NCI-H2107 (cell line): ENCODE measurements at places on chromosomes 1 and 21.

DNA sequence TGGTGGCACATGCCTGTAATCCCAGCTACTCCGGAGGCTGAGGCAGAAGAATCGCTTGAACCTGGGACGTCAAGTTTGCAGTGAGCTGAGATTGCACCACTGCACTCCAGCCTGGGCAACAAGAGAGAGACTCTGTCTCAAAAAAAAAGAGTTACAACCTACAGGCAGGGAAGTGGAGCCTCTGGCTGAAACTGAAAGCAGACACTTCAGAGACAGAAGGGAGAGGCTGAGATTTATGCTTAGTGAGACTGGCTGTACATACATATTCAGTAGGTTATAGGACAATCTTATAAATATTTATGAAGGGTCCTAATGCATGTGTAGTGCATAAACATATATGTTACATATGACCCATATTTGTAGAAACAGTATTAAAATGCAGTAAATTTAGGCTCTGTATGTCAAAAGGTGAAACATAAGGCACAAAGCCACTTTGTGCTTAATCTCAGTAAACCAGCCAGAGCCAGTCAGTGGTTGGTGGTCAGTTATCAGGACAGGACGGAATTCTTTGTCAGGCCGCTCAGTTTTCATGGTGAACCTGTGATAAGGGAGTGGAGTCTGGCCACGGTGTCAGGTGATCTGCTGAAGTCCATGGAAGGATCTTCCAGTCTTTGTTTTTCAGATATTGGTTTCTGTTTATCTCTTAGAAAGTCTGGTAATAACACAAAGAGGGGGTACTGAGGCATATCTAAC lies 13.7 kb downstream of the RHEX start:
- DNase-seq, result no peak

DNA sequence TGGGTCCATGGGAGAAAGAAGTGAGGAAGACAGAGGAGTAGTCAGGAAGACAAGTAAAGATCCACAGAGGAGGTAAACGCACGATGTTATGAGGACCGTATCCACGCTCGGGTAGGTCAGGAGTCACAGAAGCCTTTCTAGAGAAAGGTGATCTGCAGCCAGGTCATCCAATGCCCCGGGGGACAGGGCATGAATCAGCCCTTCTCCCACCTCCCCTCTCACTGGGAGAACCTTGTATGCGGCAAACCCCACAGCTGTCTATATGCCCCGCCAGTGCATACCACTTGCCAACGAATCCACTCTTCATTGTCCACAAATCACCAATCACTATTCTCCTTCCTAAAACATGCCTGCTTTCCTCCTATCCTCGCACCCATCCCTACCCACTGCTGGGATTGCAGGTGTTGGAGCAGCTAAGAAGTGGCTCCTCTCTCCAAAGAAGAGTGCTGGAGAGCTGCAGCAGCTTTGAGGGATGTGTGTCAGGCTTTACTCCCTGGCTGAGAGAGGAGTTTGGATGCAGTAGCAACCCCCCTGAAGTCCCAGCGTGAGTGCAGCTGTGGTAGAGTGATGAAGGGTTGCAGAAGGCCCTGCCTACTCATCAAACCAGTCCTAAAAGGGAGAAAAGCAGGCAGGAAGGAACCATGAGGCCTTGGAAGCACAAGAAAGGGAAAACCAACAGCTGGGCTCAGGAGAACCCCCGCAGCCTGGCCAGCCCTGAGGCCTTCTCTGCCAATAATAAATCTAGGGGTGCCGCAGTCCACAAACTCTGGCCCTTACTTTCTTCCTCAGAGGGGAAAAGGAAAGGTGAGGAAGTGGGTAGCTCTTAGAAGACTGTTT lies 102.2 kb upstream of the GADD45A start:
- DNase-seq, result no peak

DNA sequence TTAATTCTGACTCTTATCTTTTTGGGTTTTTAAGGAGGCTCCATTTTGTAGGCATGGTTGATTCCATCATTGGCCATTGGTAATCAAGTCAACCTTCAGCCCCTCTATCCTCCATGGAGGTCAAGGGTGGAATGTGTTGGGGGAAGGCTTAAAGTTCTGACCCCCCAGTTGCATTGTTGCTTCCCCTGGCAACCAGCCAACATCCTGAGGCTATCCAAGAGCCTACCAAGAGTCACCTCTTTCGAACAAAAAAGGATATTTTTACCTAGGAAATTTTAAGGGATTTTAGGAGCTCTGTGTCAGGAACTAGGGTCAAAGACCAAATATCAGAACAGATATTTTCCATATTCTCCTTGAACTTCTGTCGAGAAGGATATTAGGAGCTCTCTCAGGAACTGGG lies 251.8 kb downstream of the RYR2 start:
- DNase-seq, result no peak

DNA sequence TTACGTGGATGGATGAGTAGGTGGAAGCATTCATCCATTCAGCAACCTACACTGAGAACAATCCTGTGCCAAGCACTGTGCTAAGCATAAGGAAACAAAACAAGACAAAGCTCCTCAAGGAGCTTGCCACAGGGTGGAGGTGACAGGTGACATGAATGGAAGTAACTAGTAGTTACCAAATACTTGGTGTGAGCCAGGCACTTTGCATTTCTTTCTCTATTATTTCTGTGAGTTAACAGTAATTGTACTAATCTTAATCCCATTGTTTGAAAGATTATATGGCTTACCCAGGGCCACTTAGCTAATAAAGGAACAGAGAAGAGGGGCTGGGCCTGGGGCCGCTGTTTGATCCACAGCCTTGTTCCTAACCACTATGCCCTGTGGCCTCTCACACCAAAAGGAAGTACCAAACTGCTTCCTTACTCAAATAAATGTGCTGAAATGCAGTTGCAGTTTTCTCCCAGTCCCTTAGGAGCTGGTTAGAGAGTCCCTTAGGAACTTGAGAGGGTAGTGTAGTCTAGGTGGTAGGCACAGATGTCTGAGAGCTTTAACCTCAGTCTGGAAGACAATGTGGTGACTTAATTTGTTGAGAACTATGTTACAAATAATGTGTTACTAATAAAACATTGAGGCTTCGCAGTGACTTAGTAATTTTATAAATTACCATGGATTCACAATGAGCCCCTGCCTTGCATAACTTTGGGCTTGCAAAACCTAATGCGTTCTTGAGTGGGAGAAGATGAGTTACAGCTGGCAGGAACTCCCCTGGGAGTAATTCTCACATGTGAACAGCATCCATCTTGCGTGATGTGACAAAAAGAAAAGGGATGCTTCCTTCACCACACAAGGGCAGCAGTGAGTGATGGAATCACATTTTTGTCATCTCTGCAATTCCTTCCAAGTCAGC lies 69.8 kb downstream of the MPZL1 start:
- DNase-seq, result no peak

DNA sequence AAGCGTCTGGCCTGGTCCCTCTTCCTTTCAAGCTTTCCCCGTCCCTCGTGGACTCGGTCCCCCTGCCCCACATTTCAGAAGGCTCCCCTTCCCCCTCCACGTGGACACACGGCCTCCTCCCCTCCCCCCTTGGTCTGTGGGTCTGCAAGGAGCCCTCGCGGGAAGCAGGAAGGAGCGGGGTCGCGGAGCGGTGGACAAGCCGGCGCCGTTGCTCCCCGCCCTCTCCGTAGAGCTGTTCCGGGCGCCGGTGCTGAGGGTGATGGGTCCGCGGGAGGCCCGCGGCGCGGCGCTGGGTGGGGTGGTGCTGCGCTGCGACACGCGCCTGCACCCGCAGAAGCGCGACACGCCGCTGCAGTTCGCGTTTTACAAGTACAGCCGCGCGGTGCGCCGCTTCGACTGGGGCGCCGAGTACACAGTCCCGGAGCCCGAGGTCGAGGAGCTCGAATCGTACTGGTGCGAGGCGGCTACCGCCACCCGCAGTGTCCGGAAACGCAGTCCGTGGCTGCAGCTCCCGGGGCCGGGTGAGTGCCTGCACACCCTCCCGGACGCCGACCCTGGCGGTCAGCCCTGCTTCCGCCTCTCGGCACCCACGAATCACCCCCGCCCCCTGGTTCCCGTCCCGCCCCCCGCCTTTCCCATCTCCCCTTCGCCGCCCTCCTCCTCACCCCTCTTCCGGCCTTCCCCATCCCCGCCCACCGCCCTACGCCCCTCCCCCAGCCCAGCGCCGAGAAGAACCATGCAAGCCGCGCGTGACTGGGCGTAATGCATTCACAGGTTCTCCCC lies 5.3 kb downstream of the FCRLB start:
- no peak for DNase-seq

DNA sequence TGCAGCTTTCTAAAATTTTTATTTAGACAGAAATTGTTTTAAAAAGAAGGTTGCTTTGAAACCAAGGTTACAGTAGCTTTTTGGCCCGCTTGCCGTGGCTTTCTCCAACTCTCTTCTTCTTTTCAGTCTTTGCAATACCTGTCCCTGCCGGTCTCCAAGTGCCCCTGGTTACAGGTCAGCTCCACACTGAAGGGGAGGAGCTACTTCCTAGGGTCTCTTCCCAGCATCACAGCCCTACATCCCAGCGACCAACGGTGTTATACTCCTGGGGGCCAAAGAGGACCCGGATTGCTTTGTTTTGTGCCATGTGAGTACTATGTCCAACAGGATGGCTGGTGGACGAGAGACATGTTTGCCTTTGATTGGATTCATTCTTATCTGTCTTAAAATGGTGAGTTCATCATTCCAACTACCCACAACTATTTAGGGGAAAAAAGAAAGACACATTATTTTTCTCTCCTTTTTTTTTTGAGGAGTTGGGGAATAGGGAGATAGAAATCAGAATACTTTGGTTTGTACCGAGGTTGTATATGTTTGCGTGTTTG lies at the start of gene FNDC7:
TSS of gene FNDC7 (plus strand) at position 303 of the 545 bp plus-strand sequence. CDS start at position 329, 26 bp downstream.
- no peak for DNase-seq

DNA sequence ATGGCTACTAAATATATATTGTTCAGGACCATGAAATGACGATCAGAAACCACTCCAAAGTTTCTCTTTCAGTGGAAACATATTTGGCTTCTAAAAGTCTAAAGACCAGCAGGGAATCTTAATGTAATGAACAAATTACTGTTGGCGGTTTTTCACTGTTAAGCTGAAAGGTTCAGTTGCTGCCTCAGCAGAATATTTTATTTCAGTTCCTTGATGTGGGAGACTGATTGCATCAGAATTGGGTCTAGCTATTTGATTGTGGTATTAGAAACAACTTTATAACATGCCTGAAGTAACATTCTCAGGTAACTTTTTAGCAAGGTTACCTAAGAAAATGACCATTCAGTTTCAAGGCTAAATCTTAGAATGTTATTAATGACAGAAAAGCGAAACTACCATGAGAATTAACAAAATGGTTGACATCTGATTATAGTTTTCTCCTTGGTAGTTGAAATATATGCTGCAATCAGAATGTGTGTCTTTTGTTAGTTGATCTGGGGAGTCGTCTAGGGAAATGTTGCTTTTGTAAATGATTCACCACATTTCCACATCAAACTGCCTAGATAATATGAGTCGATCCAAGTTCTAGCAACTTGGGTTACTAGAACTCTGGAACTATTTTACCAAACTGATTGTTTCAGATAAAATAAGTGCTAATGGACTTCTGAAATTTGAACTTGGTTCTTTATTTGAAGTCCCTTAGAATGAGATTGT lies 200.4 kb downstream of the HMCN1 start:
- DNase-seq, result no peak

DNA sequence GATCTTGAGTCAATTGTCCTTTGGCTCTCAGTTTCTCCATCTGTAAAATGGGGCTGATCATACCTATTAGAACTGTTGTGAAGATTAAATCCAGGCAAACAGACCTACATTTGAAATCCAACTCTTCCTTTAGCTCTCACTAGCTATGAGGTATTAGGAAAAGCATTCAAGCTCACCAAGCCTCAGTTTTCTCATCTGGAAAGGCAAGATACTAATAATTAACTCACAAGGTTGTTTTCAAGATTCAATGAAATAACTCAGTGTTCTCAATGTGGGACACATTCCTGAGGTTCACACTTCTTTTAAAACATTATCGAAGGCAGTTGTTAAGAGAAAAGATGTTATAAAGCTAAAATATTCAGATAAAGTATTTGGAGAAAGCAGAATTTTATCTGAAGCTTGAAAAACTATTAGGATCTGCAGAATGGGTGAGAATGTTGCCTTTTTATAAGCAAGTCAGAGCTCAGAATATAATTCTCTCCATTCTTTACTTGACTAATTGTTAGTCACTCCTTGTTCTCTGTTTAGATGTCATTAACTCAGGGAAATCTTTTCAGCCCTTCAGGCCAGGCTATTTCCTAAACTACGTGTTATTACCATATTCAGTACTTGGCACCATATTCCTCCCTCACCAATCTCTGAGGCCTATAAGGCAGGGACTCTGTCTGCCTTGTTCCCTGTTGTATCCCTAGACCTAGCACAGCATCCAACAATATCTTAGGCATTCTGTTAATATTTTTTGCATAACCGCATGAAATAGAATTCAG lies 72.0 kb upstream of the VAV3 start:
- no peak for DNase-seq

GRCh38 chr1:15118579-15118978 lies 35.0 kb upstream of the TMEM51 start:
- DNase-seq, result no peak

- DNase-seq, result no peak
Observed at GRCh38 chr1:200979574-200980451, 43.7 kb downstream of the KIF21B start.

- no peak for DNase-seq
Observed at GRCh38 chr1:151984313-151984956, 9.2 kb downstream of the S100A10 start.

- no peak for DNase-seq
Observed at GRCh38 chr1:59146651-59147358, 150.1 kb upstream of the FGGY start.

- DNase-seq, result no peak
Observed at GRCh38 chr1:227343206-227343605, 24.9 kb upstream of the CDC42BPA start.

- DNase-seq, result no peak
Observed at GRCh38 chr21:36852864-36853263, 113.6 kb downstream of the HLCS start.

GRCh38 chr1:59743324-59744091 lies 71.2 kb upstream of the HOOK1 start:
- DNase-seq, result no peak

GRCh38 chr1:195185736-195186135 lies 1422.5 kb downstream of the KCNT2 start:
- DNase-seq, result no peak

GRCh38 chr21:39774227-39774626 lies 29.2 kb downstream of the IGSF5 start:
- no peak for DNase-seq

GRCh38 chr1:196861429-196861828 lies 26.4 kb upstream of the CFHR4 start:
- DNase-seq, result no peak

- DNase-seq, result no peak
Observed at GRCh38 chr1:173175514-173176145, 31.5 kb downstream of the TNFSF4 start.

DNA sequence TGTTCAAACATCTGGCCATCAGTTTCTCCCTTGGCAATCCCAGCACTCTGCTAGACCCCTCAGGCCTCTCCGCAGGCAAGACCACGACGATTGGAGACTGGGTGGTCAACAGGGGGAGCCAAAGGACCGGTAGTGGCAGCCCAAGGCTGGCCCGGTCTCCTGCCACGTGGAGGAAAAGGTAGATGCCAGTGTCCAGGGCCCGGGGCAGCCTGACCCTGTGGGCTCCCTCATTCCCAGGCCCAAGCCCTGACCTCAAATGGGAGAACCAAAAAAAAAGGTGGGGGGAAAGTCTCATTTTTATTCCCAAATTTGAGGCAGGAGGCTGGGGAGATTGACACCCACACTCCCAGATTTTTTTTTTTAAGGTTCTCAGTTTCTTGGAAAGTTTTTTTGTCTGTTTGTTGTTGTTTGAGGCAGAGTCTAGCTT lies 24.8 kb downstream of the S100A6 start:
- peak; percentile 57 for DNase-seq
